ENCODE measurements at places on chromosomes 7 and 10.

GRCh38 chr7:107538001-107538400, 25.7 kb downstream of the COG5 start:
- no peak for ATAC-seq

DNA sequence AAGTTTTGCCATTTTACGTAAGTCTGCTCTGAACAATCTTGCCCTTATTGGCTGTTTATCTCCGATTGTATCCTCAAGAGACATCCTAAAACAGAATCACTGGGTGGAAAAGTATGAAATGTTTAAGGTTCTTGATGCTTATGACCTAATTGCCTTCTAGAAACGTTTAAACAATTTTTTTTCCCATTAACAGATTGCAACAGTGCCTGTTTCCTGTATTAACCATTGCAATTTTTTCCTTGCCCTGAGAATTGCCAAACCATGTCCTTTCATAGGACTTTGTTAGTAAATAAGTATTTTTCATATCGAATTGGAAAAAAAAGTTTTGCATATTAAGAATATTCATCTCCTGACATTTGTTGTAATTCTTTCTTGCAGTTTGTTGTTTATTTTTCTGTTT, 639.8 kb downstream of the INHBA start:
- no peak for ATAC-seq

DNA sequence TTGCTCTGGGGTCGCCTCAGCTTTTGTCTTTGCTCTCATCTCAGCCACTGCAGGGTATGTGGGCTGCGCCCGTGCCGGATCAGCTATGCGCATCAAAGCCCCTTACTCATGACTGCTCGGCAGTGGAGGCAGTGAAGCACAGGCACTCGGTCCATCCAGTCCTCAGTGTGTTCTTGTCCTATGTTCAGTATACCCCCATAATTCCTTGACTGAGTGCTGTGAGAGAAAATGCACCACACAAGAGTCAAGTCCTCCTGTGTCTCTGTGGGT, 27.4 kb downstream of the EPDR1 start:
- no peak for ATAC-seq

GRCh38 chr10:132321726-132322125, 10.3 kb upstream of the LRRC27 start:
- ATAC-seq, result no peak

DNA sequence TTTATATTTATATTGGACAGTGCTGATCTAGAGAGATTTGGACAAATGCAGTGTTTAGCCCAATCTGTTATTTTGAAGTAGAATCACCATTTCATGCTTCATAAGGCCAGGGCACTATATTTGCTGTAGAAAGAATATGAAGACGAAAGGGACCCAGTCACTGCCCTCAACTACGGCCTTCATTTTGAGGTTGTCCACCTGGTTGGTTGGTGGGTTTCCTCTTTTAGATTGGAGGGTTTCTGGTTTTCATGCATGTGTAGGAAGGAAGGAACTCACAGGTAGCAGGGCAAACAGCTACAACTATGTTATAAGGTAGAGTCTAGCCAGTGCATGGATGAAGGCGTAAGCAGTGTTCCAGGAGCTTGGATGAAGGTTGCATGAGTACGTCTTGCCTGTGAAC, 56.3 kb downstream of the ARID5B start:
- ATAC-seq, result no peak

- ATAC-seq, result no peak
Measured at GRCh38 chr10:44193166-44193565, 191.7 kb downstream of the CXCL12 start.

GRCh38 chr10:18100669-18101068, 39.6 kb upstream of the CACNB2 start:
- ATAC-seq, result no peak

DNA sequence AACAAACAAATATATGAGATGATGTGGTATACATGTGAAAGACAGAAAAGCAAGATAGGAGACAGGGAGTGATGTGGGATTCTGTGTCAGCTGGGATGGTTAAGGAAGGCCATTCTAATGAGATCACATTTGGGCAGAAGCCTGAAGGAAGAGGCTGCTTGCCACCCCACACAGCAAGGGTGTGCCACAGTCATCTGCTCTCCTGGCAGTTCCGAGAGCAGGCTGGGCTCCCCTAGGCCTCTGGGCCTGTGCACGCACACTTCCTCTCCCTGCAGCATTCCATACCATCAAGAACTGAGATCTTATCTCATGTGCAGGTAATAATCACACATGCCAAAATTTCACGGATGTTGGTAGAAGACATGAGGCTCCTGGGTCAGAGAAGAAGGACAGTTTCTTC, 43.1 kb downstream of the SYPL1 start:
- peak; percentile 41 for ATAC-seq

DNA sequence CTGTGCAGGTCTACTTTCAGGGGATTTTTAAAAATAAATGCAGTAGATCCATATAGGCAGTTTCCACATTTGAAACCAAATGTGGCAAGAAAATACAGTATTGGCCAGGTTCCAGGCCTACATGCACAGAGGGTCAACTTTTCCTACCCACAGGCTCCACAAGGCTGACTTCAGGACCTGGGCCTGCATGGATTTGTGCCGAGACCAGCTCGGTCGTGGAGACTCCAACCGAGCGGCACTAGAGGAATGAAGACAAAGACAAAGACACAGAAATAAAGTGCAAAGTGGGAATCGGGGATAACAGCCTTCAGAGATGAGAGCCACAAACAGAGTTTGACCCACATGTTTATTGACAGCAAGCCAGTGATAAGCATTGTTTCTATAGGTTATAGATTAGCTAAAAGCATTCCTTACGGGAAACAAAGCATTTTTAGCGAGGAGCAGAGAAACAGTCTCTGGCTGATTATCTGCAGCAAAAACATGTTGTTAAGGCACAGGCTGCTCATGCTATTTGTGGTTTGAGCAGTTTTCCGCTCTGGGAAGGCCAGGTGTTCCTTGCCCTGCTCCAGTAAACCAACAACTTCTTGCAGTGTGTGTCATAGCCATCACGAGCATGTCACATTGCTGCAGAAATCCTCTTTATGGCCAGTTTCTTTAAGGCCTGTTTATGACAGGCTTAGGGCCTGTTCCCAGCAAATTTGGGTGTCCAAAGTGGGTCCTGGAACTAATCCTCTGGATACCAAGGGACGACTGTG, 52.6 kb downstream of the ZNF37A start:
- ATAC-seq, result no peak

- ATAC-seq, result no peak
Measured at GRCh38 chr10:108797573-108797972, 1125.7 kb downstream of the XPNPEP1 start.

- ATAC-seq, result no peak
Measured at GRCh38 chr7:27359181-27360125, 116.9 kb downstream of the EVX1 start.

- ATAC-seq, result no peak
Measured at GRCh38 chr7:10475940-10476641, 497.6 kb upstream of the PHF14 start.
